Hematopoietic multipotent progenitor cell treated with erythropoietin and hydrocortisone succinate and interleukin-3 and kit ligand, for 15 days (in vitro differentiated cells): ENCODE measurements at places on chromosomes 12 and 14.
A peak's percentile ranks its signal among the peaks of the same experiment; 100 is the strongest.

DNA sequence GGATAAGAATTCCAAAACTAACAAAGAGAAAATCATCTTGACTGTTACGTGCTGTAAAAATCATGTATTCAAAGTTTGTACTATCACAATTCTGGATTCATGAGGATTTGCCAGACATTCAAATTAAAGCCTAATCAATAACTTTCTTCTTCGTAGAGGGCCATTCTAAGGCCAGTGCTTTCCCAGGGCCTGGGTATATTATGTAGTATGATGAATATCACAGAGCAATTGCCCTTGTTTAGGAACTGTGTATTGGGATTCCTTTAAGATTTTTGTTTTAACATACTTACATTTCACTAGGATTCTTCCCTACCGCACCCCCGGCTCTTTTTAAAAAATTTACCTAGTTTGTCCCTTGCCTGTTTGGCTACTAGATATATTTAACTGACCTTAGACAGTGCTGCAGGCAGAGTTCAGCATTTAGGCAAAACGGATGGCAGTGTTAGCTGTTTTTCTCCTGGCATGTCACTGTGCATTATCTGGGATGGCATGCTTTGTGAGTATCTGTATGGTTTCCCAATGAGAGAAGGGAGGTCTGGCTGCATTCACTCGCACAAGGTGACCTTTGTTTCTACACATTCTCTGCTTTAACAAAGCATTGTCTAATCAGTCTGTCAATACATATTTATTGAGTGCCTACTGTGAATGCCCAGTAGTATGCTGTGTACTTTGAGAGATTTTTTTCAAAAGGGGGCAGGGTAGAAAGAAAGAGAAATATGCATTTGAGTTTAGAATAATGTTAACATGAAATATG, 63.3 kb downstream of the ERC1 start:
- no peak for DNase-seq

DNA sequence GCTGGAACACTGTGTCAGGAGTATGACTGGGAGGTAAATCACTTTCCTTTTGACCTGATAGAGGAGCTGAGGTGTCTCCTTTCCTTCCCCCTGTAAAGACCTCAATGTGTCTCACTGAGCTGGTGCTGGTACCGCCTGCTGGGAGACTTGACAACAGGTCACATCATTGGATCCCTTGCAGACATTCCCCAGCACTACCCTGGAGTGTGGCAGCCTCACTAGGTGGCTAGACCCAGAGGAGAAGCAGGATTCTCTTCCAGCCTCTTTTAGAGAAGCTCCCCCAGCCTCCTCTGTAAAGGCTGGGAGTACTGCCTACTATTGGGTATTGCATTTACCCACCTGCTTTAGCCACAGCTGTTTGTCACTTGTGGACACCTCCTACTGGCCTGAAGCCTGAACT, 223.9 kb downstream of the ADGRD1 start:
- no peak for DNase-seq

GRCh38 chr14:74601982-74602381, 10.1 kb downstream of the LTBP2 start:
- no peak for DNase-seq

GRCh38 chr12:114238808-114239207, 167.1 kb downstream of the TBX5 start:
- no peak for DNase-seq

DNA sequence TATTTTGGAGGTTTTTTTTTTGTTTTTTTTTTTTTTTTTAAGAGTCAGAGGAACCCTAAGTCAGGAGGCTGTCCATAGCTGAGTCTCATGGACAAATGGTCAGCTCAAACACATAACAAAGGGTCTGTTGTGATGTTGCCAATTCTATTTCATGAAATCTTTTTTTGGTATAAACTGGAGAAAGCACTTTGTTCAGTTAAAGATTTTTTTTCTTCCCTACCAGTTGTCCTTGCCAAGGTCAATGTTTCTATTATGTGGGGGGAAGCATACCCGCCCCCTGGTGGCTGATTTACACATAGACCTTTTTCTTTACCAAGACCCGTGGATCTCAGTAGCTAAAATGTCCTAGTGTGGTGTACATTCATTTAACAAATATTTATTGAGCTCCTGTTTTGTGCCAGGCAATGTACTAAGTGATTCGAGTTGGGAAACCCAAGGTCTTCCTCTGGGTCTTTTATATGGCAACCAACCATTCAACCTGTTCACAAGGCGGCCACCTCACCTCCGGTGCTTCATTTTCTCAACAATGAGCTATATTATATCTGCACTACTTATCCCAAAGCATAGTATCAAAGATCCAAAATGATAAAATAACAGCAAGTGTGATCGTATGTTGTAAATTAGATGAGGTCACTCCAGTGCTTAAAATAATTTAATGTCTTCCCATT, 214.5 kb downstream of the PAH start:
- DNase-seq = peak; percentile 24

GRCh38 chr12:94182986-94183707, 34.8 kb downstream of the PLXNC1 start:
- DNase-seq = no peak

DNA sequence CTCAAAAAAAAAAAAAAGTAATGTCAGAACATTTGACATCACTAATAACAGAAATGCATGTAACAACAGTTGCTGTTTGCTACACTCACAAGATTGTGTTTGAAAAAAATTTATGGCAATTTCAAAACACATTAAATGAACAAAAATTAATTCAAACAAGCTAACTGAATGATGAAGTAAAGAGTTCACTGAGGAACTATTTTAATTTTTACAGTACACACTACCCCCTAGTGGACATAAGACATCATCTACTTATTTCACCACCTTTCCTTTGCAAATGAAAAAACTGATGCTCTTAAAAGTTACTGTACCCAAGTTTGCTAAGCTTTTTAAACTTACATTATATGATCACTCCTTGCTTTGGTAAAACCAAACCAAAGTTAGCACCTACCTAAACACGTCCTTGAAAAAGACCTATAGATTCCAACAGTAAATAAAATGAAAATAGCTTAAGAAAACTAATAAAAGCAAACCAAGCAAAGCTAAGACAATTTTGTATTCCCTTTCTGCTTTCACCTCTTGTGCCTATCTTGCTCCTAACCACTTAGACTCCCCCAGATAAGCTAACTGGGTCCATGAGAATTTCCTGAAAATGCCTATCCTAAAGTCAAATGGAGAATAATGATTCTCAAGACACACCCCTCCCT, 22.2 kb downstream of the UBE2N start:
- DNase-seq = peak; percentile 84

DNA sequence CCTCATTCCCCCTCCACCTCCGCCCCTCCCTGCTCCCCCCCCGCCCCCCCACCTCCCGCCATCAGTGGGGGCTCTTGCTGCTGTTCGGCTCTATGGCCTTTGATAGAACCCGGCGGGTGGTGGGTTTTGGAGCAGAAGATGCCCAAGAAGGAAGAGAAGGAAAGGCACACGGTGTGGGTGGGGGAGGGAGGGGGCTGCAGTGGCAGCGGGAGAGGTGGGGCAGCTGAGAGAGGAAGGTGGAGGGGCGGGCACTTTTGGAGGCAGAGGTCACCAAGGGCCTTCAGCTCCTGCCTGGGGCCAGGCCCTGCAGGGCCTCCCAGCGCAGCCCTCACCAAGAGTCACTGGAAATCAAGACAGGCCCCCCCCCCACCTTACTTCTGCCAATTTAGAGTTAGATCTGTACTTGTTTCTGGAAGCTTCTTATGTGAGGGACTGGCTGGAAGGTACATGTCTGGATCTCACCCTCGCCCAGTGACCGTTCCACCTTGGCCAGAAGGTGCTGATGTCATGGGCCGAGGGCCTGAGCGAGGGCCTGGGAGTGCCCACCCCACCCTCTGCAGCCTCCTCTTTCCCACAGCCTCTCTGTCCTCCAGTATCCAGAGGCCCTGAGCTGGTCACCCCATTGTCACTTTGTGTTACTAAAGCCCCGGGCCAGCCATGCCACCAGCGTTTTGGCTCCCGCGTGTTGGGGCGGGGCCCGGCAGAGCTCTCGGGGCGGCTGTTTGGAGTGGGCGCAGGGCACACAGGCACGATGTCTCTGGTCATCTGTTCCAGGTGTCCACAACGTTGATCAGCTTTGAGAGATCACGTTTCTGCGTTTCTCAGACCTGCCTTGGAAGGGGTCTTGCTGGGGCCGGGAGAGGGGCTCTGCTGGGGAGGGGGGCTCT, 153.9 kb downstream of the KIF26A start:
- no peak for DNase-seq

GRCh38 chr14:68459480-68460136, 333.3 kb downstream of the ZFP36L1 start:
- no peak for DNase-seq

DNA sequence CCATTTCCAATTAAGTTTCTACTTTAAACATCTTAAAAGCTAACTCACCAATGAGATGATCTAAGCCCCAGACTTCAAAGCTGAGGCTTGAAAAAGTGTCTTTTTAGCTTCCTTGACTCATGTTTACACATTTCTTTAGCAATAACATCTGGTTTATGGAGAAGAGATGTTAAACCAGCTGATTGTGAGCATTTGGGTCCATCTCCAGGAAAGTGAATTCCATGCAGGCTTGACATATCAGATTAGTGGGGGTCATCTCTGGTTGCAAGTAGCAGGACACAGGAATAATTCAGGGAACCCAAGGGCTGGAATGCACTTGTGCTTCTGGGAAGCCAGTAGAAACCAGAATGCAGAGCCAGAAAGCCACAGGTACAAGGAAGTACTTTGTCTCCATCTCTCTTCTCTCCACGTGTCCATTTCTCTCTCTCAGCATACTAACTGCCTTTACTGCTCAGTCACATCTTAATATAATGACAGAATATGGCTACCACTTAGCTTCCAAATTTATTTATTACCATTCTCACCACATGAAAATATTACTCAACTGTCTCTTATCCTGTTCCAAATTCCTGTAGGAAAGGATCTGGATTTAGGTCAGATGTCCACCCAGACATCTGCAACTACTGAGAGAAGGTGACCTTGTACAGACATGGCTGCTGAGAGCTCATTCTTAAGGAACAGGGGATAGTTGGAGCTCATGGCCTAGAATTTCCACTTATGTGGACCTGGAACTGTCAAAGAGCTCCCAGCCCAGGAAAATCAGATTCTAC, 104.4 kb downstream of the SCN8A start:
- no peak for DNase-seq

GRCh38 chr12:124319368-124320050, 24.6 kb downstream of the RFLNA start:
- DNase-seq = no peak

DNA sequence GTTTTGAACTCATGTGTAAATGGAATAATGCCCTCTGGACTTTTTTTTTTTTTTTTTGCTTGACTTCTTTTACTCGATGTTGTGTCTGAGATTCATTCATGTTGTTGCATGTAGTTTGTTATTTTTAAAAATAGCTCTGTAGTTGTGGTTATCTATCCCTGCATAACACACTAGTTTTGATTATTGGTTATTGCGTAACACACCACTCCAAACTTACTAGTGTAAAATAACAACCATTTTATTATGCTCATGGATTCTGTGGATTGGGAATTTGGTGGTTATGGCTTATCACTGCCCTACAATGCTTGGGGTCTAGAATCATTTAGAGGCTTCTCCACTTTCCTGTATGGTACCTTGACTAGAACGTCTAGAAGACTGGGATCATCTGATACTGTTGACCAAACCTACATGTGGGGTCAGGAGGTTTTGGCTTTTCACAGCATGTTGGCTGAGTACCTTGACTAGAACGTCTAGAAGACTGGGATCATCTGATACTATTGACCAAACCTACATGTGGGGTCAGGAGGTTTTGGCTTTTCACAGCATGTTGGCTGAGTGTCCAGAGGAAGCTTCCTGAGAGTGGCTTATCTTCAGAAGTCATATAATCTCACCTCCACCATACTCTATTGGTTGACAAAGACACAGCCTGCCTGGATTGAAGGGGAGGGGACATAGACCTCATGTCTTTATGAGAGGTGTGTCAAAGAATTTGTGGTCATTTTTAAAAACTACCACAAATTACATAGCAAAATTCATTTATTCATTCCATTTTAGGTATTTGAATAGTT, 11.6 kb downstream of the VRK1 start:
- DNase-seq = no peak

GRCh38 chr14:81450100-81450531, 50.0 kb upstream of the STON2 start:
- no peak for DNase-seq

- no peak for DNase-seq
Measured at GRCh38 chr12:28939427-28939826, 209.7 kb upstream of the FAR2 start.

DNA sequence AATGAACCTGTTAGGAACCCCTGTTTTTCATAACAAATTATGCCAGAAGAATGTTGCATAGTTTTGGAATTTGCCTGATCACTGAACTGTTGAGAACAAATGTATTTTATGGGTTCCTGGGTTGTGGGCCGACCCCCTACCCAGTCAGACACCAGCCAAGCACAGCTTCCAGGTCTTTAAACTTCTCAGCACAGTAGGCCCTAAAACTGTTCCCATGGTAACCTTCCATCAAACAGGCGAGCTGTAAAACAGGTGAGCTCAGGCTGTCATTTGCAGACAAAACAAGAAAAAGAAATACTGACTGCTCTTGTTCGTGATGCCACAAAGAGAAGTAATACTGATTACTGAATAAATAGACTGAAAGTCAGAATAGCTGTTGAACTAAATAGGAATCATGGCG, 147.0 kb downstream of the PTPRO start:
- DNase-seq = no peak

- DNase-seq = no peak
Measured at GRCh38 chr14:66121859-66122258, 364.3 kb upstream of the CCDC196 start.

DNA sequence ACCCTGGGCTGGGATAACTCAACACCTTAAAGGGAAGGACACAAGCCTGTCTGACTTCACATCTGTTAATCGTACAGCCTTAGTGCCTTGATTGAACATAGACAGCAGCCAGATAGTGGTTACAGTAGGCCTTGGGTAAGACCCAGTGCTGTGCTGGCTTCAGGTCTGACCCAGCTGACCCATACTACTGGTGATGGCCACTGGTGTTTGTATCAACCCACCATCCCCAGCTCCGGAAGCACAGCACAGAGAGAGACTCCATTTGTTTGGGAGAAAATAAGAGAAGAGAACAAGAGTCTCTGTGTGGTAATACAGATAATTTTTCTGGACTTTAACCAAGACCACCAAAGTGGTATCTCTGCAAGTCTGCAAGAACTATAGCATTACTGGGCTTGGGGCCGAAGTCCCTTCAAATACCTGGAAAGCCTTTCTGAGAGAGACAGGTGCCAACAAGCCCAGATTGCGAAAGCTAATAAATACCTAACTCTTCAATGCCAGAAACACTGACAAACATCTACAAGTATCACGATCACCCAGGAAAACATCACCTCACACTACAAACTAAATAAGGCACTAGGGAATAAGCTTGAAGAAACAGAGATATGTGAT, 330.1 kb upstream of the GARIN2 start:
- DNase-seq = no peak

- no peak for DNase-seq
Measured at GRCh38 chr14:96631030-96631429, 128.8 kb downstream of the PAPOLA start.

DNA sequence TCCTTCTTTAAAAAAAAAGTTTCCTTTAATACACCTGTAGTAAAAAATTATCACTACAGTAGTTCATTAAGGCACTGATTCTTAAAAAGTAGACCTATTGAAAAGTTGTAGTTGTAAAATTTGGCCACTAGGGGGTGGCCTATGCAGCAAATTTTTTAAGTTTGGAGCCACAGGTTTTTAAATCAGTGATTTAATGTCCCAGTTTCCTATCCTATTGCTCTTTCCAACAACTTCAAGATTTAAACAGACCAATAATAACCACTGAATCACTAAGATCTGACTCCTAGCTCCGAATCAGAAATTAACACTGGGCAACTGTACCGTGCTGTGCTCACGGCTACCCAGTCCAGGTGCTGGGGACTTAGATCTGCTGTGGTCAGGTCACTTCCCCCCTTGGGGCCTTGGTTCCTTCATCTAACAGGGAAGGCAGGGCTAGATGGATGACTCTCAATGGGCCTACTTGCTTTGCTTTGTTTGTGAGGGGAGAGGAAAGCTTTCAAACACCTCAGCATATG, 279.3 kb downstream of the MED13L start:
- DNase-seq = peak; percentile 66
